ENCODE measurements at places on chromosomes 11 and 22. TPM values are rescaled to one million over a fixed set of nuclear protein-coding genes. Genes with fewer than 3 reads are reported as not detected.
A peak's percentile ranks its signal among the peaks of the same experiment; 100 is the strongest.

MUC5AC gene
- total RNA-seq, result not detected

ZNF214 gene
- not detected for total RNA-seq

- no peak for DNase-seq
Observed at GRCh38 chr11:105273660-105274280, 134.2 kb upstream of the CARD18 start.

KRTAP5-10 gene
- 0.27 TPM for total RNA-seq

DNA sequence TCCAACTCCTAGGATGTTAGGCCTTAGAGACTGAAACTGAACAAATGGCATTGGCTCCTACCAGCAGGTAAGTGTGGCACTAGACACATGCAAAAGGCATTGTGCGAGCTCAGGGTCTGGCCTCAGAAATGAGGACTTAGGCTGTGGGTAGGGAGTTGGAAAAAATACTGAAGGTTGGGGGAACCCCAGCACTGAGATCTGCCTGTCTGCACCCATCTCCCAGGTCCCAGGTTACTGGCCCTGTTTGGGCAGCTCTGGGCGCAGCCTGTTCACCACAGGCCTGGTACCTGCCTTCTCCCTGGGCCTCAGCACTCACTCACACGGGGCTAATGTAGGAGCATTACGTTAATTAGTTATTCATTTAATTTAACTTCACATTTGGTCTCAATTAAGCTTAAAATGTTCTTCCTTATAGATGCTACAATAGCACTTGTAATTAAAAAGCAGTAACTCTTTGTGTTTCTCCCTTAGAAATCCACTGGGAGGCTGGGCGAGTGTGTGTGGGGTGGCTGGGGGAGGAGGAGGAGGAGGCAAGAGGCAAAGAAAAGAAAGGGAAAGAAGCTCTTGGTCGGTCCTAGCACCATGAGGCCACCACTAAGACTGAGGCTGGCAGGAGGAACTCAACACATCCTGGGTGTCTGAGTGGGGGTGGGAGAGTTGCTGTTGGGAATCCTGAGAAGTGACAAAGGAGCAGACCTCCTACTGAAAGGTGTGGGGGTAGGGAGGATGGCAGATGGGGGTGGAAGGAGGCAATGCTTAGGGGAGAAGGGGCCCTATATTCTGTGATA lies 19.4 kb downstream of the TMEM218 start:
- no peak for DNase-seq

DNA sequence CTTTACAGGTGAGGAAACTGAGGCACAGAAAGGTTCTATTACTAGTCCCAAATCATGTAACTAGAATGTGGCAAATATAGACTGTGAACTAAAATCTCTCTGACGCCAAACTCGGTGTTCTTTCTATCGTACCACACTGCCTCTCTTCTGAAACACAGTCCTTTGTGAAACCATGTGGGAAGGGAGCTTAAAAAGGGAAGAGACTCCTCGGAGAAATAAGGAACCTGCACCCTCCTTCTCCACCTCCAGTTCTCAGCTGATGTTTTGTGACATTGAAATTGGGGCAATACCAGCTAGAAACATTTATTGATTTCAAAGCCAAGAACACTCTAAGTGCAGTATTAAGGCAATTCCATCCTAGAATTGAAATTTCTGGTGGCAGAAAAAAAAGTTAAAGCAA lies 76.4 kb upstream of the DRD2 start:
- no peak for DNase-seq

TRIM48 gene
- total RNA-seq, result not detected

DNA sequence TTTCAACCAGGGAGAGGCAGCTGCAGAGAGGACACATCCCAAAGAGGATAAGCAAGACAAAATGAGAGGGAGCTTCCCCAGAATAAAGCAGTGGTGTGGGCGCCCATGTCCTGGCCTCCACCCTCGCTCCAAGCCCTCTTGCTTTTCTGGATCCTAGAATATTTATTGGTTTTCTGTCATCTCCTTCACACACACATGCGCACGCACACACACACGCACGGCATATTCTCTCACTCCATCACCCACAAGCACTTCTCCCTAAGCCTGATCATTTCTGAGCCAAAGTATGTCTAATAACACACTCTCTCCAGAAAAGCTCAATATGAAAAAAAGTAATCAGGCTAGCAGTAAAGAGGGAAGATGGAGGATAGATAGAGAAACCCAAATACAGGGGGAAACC lies 7.6 kb downstream of the IGSF9B start:
- DNase-seq, result no peak

GRCh38 chr22:23402275-23403151 lies 177.6 kb downstream of the IGLL1 start:
- DNase-seq, result peak; percentile 82

- no peak for DNase-seq
Observed at GRCh38 chr11:35407041-35407440, 12.3 kb downstream of the SLC1A2 start.

CECR2 gene
- 6.6 TPM for total RNA-seq

OSM gene
- total RNA-seq, result 1.7 TPM

DNA sequence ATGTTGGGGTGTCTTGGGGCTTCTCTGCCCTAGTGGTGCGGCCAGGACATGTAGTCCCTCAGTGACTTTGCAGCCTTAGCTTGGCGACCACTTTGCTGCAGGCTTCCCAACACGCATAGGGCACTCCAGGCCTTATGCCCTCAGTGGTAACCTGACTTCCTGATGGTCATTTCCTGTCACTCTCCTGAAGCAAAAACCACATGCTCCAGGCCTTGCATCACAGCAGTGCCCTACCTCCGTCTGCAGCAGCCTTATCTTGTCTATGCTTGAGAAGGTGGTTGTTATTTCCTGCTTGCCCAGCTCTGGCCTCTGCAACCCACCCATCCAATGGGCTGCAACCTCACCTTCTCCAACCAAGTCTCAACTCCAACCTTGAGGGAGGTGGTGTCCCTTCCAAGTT lies 33.4 kb upstream of the PISD start:
- no peak for DNase-seq

DNA sequence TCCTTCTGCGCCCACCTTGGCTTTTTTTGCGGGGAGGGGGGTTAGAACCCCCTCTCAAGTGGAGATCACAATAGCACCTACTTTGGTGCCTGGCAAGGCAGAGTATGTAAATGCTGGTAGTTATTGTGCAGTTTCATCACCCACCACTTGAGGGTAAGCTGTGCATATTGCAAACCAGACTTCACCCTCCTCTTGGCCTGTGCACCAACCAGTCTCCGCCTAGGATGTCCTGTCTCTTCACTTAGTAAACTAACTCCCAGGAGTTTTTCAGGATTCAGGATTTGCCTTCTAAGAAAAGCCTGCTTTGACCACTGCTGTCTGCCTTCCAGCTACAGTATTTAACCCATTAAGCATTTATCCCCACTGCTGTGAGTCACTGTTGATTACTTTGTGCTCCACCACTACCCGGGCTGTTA lies 2.0 kb upstream of the UBXN1 start:
- peak; percentile 69 for DNase-seq

DNA sequence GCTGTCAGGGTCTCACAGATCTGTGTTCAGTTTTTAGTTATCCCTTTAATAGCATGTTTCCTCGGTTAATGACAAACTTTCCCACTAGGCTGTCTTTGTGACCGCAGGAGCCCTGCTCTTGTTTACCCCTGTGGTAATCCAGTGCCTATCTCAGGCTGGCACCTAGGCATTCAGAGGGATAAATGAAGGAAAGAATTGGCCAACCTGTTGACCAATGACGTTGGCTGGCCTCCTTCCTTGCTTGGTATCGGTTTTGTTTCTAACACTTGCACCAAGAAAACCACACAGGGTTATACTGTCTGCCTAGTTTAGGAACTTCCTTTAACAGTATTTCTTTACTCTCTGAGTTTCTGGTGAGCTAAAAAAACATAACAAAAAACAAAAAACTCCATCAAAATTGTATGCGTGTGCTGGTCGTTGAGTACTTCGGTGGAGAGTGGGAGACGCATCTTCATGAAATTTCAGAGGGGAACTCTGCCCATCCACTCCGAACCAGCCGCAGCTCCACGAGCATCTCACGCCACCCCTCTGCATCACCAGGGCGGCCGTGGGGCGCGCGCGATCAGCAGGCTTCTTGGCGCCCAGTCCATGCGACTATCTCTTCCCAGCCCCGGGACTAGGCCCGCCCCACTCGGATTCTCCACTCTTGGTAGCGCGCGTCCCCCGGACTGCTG lies 563 bp upstream of the ENDOD1 start:
- DNase-seq, result no peak

DNA sequence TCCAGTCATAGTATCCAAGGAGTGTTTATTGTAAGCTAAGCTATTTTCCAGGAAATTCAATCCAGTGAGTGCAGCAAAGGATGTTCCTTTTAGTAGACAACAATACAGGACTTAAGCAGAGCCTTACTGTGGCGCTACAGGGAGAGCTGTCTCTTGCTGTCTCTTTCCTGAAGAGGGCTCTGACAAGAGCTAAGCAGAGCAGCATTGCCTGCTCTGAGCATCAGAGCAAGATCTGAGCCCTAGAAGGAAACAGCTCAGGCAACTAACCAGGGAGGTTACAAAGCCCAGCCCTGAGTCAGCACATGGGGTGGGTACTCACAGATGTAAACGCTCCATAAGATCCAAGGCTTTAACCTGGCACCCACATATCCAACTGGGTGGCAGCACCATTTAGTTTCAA lies 8.0 kb downstream of the LAYN start:
- DNase-seq, result no peak

RAPSN gene
- 1.0 TPM for total RNA-seq

All from B cell (primary cell).